EH (cell line): ENCODE measurements at places on chromosomes 4 and X.

DNA sequence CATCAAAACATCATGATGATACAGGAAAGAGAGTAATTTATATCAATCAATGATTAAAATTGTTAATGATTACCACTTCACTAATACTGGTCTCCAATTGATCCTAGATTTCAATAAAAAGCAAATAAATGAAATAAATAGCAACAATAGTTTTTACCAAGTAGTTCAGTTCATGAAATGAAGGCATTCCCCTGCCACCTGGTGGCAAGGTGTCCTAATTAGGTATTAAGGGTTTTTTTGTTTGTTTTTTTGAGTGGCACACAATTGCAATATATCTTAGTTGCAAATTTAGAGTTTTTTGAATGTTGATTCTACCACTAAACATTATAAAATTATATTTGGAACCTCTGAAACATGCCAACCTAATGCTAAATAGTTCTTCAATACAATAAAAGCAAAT is 157.4 kb upstream of the PDE5A start:
- DNase-seq: peak; percentile 31

- DNase-seq: no peak
These were observed 97.9 kb downstream of the CPZ start for GRCh38 chr4:8690216-8691150.

DNA sequence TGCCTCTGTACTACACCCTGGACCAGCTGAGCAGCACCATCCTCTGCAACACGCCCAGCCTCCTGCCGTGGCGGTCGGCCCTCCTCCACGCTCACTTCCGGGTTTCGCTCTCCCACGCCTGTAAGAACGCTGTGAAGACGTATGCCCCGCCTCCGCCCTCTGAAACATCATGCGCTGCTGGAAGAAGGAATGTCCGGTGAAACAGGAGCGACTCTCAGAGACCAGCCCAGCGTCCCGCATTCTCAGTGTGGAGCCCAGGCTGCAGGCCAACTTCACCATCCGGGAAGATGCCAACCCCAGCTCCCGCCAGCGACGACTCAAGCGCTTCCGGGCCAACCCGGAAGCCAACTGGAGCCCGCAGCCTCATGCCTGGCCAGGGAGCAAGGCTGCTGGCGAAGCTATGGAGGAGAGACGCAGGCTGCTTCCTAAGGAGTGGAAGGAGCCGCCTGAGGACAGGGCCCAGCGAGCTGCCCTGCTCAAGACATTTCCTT is 186.1 kb upstream of the SLITRK2 start:
- no peak for DNase-seq

DNA sequence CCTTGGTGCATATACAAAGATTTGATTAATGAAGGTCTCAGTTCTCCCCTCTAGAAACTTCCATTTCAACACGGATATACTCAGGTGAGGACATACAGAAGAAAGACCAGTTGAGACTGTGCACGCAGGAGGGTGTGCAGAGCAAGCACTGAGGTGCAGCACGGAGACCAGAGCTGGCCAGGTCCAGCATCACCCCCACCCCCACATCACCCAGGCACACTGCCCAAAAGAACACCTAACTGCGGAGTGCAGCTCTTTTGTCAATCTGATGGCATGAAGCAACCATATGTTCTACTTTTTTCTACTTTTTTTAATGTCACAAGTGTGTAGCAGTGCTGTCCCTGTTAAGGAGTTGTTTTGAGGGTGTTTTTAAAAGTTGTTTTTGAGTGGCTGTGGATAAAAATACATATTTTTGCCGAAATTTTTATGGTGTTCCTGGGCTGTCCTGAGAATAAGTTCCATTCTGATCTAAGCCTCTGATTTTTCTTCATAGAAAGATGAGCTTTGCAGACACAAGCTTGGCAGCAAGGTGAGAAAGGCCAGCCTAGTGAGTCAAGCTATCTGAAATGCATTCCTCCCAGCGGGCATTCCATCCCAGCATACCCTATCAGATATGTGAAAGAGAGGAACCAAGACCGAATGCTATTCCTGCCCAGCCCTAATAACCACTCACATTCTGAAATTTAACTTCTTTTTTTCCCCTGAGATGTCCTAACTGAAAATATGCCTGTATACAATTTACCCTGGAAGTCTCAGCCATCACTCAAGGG is 173.7 kb downstream of the PTTG2 start:
- no peak for DNase-seq

DNA sequence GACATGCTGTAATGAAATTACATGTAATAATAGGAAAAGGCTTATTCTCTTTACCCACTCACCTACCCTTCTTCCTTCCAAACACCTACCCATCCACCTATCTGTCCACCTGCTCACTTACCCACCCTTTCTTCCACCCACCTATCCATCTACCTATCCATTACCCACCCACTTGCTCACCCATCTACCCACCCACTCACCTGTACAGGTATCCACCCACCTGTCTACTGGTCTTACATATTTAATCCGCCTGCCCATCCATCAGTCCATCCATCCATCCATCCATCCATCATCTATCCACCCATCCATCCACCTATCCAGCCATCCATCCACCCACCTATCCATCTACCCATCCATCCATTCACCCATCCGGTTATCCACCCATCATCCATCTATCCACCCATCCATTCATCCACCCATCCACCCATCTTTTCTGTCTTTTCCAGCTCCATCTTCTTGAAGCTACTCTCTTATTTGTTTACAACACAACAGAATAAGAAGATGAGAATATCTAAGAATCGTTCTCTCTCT is 133.3 kb upstream of the STX18 start:
- DNase-seq: no peak

- DNase-seq: no peak
These were observed 9.6 kb downstream of the UBA6 start for GRCh38 chr4:67691328-67691727.

DNA sequence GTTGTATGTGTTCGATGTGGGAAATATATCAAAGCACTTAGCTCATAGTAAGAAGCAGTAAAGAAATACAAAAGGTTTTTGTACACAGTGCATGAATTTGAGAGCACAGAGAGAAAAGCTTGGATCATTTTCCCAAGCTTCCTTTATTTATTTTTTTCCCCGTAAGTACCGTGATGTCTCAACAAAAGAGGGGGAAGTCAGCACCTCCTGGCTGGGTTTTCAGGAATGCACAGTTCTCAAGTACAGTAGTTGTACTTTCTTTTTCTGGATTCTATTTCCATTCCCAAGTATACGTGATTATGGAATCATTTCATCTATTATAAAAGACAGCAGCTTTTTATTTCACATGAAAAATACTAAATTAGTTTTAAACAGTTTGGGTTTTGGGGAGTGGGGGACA is 171.5 kb upstream of the EDNRA start:
- DNase-seq: peak; percentile 41
